ENCODE measurements at places on chromosomes 7 and 10. TPM values are rescaled to one million over a fixed set of nuclear protein-coding genes. Genes with fewer than 3 reads are reported as not detected.

Gene SORBS1
- 455 TPM for total RNA-seq

Gene ACSL5
- 15.8 TPM for total RNA-seq

Gene LRRC18
- not detected for total RNA-seq

Gene SLC16A9
- 0.32 TPM for total RNA-seq

Gene STOX1
- total RNA-seq: 8.8 TPM

Gene RAPGEF5
- total RNA-seq: 41.9 TPM

Gene ELFN1
- 0.96 TPM for total RNA-seq

Gene DKK1
- 3.3 TPM for total RNA-seq

Gene STRIP2
- 1.8 TPM for total RNA-seq

- DNase-seq: no peak
Measured at GRCh38 chr10:131141645-131142516, 169.6 kb downstream of the TCERG1L start.

DNA sequence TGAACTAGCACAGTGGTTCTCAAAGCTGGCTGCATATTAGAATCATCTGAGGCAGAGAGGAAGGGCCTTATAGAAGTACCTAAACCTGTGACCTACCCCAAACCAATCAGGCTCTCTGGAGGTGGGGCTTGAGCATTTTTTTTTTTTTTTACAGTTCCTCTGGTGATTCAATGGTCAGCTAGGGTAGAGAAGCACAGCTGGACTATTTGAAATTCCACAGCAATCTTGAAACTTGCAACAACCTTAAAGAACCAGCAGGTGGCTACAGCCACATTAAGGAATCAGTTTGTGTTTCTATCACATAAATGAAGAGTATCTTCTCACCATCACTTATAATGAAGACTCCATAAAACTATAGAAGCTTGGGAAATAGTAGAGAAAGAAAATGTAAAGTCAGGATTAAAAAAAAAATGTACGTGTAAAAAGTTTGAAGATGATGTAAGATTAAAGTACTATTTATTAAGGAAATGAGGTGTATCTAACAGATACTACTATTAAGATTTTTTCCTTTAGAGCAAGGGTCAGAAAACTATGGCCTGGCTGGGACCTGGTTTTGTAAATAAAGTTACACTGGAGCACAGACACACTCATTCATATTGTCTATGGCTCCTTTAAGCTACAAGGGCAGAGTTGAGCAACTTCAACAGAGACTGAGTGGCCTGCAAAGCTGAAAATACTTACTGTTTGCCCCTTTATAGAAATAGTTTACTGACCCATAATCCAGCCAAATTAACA is 3.8 kb downstream of the RTKN2 start:
- no peak for DNase-seq

- DNase-seq: no peak
Measured at GRCh38 chr10:3147117-3147820, 25.3 kb downstream of the PITRM1 start.

DNA sequence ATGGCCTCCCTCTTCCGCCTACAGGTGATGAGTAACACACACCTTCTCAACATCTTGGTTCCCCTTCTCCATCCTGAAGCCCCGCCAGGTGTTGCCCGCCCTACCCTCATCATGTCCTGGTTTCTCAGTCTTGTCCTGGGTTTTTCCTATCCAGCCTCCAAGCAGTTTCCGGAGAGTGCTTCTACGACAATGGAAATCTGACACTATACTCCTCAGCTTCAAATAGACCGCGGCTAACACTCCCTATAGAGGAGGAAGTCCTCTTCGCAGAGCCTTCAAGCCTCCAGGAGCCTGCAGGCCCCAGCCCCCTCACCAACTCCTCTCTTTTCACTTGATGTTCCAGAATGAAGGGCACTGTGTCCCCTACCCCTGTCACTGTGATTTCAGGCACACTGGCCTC is 147.4 kb downstream of the PRPF18 start:
- DNase-seq: no peak

- DNase-seq: no peak
Measured at GRCh38 chr7:64174941-64175340, 32.1 kb upstream of the ZNF735 start.

GRCh38 chr7:36650766-36651312 is 73.5 kb downstream of the AOAH start:
- no peak for DNase-seq

GRCh38 chr10:69456880-69457693 is 5.8 kb downstream of the TSPAN15 start:
- DNase-seq: no peak

GRCh38 chr10:92832998-92833650 is 15.2 kb upstream of the EXOC6 start:
- DNase-seq: no peak

- no peak for DNase-seq
Measured at GRCh38 chr10:123139521-123140163, 3.9 kb downstream of the HMX3 start.

GRCh38 chr7:117096330-117096729 is 143.0 kb downstream of the ST7 start:
- no peak for DNase-seq

- no peak for DNase-seq
Measured at GRCh38 chr10:83680470-83680891, 458.8 kb upstream of the GHITM start.

- no peak for DNase-seq
Measured at GRCh38 chr7:497346-497745, 22.3 kb downstream of the PDGFA start.

DNA sequence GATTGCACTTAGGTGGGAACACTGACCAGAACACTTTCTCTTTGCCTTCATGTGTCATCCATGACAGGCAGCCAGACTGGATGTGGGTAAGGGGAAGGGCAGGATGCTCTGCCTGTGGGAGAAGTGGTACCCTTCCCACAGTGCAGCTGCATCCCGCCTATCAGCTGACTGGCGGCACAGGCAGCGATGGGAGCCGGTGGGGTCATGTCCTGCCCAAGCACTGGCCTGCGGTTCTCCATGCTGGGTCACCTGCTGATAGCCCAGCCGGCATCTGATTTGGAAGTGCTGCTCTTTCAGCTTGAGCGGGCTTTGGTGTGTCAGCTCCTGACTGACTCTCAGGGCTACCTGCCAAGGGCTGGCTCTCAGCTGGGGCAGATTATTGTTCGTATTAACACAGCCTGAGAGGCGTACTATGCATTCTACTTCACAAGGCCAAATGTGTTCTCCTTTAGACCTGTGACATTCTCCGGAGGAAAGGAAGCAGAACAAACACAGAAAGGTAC is 105.2 kb upstream of the PDLIM1 start:
- no peak for DNase-seq

DNA sequence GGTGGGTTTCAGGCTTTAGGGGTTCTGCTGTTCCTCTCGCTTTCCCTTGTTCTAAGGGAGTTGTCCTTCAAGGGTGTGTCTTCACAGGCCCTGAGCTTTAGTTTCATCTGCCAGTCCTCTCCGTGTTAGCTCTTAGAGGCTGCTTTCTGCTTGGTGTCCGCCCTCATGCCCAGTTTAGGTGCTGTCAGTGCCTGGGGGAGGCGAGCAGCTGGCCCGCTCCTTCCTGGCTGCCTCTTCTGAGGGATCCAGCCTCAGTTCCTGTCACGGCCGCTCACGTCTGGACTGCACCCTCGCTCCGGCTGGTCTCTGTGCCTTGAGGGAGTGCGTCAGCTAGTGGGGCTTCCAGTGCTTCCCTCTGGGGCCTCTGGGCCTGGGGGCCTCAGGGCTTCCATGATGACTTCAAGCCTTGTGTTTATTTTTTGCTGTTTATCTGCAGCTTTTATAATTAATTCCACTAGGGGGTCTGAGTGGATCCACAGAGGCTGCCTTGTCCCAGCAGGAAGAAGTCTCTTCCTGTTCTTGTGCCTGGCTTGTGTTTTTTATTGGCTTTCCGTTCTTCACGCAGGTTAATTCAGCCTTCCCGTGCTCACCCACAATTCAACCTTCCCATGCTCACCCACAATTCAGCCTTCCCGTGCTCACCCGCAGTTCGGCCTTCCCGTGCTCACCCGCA is 33.0 kb downstream of the WDR37 start:
- no peak for DNase-seq

DNA sequence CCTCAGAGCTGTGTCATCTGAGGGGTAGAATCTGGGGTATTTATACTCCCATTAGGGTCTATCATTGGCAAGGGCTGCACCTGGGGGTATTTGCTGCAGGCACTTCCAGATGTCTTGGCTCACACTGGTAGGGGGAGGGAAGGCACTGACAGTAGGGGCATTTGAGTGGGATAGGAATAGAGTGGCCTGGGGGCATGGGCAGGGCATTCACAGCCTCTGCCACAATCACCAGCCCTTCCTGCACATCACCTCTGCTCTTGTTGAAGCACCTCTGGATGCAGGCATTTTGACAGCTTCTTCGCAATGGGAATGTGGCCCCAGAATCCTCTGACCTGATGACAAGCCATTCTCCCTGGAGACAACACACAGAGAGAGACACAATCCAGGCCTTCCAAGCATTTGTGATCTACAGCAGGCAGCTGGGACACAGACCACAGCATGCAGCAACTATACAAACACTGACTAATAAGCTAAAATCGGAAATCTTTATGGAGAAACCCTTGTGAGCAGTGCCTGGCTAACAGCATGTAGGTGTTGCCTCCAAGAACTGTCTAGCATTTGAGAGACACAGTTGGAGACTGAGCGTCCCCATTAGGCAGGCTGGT is 178.5 kb downstream of the KCNMA1 start:
- no peak for DNase-seq

DNA sequence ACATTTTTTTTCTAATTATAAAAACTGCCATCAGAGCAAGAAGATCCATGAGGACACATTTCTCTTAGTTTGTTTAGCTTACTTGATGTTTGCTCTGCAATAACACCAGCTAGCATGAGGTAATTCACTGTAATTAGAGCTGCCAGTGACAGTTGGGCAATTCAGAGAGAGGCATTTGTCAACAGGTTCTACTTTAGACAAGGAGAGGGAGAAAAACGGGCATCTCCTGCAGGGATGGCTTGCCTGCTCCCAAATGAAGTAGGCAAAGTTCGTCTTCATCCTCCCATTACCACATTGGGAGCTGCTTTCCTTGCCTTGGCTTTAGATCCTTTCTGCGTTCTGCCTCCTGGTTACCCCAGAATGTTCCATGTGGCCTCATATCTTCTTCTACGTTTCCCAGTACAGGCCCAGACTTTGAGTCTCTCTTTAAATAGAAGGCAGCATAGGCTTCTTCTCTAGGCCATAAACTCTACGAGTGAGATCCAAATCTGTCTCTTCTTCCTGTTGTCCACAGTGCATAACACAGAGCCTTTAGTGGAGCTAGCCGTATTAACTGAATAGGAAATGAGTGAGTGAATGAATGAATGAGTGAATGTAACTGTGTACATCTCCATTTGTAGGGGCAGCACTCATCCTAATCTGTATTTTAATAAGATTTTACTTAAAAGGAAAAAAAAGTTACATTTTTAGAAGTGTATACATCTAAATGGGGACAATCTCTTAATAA is 21.2 kb downstream of the ASB15 start:
- no peak for DNase-seq

- DNase-seq: no peak
Measured at GRCh38 chr7:98870121-98870651, 372 bp upstream of the TMEM130 start.

DNA sequence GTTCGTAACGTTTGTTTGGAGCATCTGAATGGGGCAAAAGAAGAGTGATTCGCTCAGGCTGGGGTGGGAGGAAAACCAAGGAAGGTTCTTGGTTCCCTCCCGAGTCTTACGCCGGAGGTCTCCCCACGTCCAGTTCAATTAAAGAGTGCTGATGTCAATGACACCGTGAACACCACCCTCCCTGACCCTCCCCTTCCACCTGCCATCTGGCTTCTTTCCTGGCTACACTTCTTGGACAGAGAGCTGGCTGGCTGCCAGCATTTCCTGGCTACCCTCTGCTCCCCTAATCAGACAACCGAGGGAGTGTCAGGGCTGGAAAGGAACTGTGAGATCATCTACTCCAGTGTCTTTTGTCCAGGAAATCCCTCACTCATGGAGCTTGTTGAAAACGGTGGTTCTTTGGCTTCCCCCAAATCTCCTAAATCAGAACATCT is 24.1 kb upstream of the FFAR4 start:
- no peak for DNase-seq

DNA sequence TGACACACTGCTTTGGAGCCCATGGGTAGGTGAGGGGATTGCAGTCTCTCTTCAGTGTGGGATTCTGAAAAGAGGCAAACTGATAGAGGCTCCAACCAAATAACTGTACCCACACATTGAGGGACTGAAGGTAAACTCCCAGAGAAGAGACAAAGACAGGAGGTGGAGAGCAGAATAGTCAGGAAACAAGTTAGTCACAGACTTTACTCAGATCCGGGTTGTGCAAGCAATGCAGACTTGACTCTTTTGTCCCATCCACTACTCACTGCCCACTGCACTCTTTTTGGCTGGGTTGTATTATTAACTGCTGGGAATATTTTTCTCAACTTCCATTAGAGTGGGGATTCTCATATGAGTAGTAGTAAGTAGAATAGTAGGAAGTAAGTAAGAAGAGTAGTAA is 152.7 kb downstream of the NRG3 start:
- no peak for DNase-seq

- no peak for DNase-seq
Measured at GRCh38 chr7:30199271-30199670, 64.5 kb downstream of the MTURN start.

- DNase-seq: no peak
Measured at GRCh38 chr7:31512166-31512565, 1.7 kb upstream of the ITPRID1 start.
